ENCODE measurements at places on chromosomes 11 and 22. TPM values are rescaled to one million over a fixed set of nuclear protein-coding genes. Genes with fewer than 3 reads are reported as not detected.

KRTAP5-1 gene
- total RNA-seq = not detected

NCAM1 gene
- total RNA-seq = 59.5 TPM

FOLR3 gene
- not detected for total RNA-seq

MSANTD2 gene
- total RNA-seq = 4.4 TPM

PIH1D2 gene
- 3.7 TPM for total RNA-seq

JHY gene
- 0.97 TPM for total RNA-seq

INS gene
- not detected for total RNA-seq

OR2AG1 gene
- total RNA-seq = not detected

OR51I1 gene
- total RNA-seq = not detected

DEPDC7 gene
- 0.61 TPM for total RNA-seq

UBQLN3 gene
- 0.25 TPM for total RNA-seq

GDPD5 gene
- 17.8 TPM for total RNA-seq

GLYATL2 gene
- not detected for total RNA-seq

- DNase-seq = peak; percentile 92
Observed at GRCh38 chr11:95150956-95151684, 61.5 kb downstream of the ENDOD1 start.

GRCh38 chr22:22776121-22776520, 111.5 kb upstream of the IGLL5 start:
- DNase-seq = no peak

GRCh38 chr11:37484298-37484697, 886.3 kb upstream of the RAG2 start:
- no peak for DNase-seq

DNA sequence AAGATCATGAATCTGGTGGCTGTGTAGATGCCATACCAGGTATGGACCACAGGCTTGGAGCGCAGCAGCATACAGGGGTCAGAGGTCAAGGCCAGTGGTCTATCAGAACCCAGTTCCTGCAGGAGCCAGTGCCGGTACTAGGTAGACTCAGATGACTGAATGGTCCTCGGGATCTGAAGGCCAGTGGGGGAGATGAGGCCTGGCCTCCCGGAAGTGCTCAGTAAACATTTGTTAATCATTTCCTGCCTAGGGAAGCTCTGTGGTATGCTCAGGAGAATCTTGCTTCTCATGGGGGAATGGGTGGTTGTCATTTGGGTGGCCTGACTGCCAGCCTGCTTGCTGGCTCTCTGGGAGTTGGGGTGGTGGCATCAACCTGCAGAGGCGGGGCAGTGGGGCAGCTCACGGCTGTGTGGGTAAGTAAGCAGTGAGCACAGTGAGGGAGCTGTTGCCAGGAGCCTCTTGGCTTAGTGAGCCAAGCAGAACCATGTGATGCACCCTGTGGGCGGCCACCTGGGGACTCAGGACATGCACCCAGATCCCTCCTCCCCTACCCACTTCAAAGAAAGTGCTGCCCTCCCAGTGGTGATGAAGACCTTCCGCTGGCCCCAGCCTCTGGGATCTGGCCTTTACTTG, 33.0 kb downstream of the PTPRJ start:
- DNase-seq = no peak

DNA sequence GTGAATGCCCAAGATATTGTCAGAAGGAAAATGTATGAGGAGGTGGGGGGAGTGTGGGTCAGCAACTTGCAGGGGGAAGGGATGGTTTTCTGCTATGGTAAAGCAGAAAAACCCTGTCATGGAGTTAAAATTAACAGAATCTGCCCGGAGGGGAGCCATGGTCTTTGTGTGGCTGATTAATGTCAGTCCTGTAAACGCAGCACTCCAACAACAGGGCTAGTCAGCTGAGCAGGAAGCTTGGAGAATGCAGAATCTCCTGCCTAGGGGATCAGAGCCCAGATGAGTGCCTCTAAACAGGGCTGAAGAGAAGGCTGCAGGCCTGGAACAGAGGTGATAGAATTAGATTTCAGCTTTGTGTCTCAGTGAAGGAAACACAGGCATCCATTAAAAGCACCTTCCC, 140.9 kb upstream of the MTNR1B start:
- DNase-seq = no peak

DNA sequence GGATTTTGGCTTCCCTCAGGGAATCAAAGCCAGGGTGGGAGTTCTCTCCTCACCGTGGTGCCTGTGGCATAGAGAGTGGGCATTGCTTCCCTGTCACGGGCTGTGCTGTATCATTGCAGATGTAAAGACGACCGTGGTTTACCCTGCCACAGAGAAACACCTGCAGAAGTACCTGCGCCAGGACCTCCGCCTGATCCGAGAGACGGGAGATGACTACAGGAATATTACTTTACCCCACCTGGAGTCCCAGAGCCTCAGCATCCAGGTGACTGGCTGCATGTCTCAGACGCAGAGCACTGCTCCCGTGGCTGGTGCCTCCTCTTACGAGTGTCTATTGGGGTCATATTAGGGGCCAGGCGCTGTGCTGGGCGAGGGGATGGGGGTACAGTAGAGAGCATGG, 24.2 kb upstream of the ST3GAL4 start:
- no peak for DNase-seq

- no peak for DNase-seq
Observed at GRCh38 chr22:46657996-46658947, 38.1 kb downstream of the GRAMD4 start.

GRCh38 chr22:24985826-24986214, 33.3 kb downstream of the KIAA1671 start:
- peak; percentile 93 for DNase-seq

DNA sequence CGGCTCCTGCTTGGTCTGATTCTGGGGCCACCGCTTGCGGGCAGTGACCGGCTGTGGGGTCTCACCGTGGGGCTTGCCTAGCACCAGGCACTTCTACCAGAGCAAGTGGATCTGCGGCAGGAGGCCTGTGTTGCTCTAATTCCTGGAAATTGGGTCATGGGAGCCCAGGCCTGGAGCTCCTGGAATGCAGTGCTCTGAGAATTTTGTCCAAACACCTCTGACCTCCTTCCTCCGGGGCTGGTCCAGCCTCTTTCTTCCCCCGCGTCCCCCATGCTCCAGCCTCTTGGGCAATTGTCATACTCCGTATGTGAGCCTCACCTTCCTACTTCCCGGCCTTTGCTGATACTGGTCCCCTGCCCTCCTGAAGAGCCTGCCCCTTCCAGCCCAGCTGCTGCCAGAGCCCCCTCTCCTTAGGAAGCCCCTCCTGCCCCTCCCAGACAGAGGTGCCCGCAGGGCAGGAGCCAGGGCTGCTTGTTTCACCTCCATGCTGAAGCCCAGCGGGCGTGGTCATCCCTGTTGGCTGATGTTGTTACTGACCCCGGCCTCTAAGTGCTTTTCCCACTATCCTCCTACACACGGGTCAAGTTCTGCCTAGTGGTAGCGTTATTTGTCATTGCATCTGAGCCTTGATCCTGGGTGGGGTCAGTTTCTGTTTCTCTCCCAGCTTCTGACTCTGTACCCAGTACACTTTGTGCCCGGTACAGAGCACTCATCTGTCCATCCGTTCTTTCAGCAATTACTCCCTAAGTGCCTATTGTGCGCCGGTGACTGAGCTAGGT, 9.6 kb downstream of the MGAT3 start:
- DNase-seq = no peak

DNA sequence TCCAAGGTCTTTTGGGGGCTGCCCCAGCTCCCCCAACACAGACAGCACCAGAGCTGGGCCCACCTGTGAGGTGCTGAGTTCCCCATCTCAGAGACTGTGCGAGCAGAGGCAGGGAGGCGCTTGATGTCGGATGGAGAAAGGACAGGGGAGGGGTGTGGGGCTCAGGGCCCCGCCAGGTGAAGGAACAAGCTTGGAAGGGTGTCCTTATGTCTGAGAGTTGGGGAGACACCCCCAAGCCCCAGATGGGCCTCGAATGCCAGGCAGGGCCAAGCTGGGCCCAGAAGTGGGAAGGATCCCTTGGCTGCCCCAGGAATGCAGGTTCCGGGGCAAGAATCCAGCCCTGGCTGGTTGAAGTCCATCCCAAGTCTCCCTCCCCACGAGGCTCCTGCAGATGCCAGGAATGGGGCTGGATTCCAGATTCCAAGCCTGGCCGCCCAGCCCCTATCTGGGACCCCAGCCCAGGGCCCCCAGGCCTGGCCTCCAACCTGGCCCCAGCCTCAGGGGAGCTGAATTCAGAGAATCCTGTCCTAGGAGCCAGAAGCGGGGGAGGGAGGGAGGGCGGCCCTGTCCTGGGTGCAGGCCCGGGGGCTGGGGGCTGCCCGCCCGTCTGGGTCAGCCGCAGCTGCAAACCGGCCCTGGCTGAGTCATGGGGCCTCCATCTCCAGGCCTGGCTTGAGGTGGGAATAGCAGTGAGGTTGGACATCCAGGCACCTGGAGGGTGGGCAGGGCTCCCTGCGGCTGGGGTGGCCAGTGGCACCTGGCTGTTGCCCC, 50.9 kb downstream of the CDKN1C start:
- no peak for DNase-seq

DNA sequence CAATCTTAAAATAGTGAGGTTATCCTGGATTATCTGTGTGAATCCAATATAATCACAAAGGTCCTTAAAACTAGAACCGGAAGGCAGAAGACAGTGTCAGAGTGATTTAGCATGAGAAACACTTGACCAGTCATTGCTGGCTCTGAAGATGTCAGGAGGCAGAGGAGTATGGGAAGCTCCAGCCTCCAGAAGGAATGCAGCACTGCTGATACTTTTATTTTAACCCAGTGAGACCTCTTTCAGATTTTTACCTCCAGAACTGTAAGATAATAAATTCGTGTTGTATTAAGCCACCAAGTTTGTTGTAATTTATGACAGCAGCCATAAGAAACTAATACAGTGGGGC, 134.4 kb upstream of the ZC3H12C start:
- no peak for DNase-seq

DNA sequence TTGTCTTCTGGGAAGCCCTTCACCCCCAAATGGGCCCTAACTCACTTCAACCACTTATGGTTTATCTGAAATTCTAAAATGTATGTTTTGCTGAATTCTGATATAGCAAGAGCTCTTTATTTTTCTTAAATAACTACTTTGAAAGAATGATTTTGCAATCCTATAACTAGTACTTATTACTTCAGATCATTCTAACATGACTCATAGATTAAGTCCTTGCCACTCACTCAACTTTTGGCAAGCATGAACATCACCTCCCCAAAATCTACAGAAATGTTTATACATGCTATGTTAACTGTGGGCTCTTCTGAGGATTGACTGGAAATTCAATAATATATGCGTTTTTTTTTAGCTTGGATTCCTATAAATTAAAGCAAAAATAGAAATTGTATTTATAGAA, 367.4 kb upstream of the FAT3 start:
- DNase-seq = no peak

- no peak for DNase-seq
Observed at GRCh38 chr11:46270684-46271083, 6.8 kb upstream of the CREB3L1 start.

- DNase-seq = no peak
Observed at GRCh38 chr11:86360775-86361395, 13.8 kb upstream of the CCDC81 start.

GRCh38 chr11:2783536-2784082, 83.8 kb upstream of the KCNQ1OT1 start:
- DNase-seq = no peak

DNA sequence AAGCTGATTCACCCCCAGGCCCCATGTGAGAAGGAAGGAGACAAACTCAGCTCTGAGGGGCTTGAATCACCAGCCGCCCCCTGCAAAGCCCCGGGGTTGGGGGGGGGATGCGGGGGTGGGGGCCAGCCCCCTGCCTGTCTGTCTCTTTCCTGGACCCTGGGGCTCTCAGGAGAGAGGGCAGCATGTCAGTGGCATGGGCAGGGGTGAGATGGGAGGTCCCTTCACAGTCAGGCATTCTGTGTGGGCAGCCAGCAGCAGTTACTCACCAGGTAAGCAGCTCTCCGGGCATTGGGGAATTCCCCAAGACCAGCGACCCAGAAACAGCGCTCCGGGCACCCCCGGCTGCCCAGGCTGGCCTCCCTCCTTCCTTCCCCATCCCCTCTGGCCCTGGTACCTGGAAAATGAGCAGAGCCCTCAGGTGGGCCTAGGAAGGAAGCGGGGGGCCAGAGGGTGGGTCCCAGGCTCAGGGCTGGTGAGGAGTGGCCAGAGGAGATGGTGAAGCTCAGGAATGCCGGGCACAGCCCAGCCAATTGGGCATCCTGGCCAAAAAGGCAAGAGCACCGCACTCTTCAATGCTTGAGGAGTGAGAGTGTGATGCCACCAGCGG, 4.2 kb upstream of the LIF start:
- DNase-seq = no peak

GRCh38 chr22:46750863-46751443, 11.5 kb upstream of the TBC1D22A start:
- no peak for DNase-seq

- no peak for DNase-seq
Observed at GRCh38 chr22:42262964-42263363, 7.5 kb downstream of the TCF20 start.

GRCh38 chr22:46064228-46064965, 85.9 kb upstream of the PPARA start:
- DNase-seq = no peak

DNA sequence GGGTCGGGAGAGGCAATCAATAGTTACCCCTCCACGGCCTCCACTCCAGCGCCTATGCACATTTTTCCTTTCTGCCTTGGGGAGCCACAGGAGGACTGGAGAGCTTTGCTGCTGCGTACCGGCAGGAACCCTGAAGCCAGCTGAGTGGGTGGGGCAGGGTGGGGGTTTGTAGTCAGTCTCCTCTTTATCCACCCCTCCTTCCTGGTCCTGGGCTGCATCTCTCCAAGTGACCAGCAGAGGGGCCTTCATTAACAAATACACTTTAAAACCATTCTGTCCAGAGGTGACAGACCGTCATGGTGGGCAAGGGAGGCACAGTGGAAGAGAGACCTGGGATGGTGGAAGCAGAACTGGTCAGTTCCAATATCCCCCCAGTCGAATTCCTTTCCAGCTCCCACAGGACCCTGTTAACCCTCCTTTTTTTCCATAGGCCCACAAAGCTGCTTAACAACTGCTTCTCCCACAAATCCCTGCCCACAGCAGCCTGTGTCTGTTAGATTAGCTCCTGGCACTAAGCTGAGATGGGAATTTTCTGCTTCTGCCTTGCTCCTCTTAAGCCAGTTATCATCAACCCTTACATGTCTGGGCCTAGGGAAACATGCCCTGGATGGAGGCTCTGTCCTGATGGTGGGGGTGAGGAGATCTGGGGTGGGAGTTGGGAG, 3.9 kb upstream of the ABCG4 start:
- DNase-seq = peak; percentile 57

DNA sequence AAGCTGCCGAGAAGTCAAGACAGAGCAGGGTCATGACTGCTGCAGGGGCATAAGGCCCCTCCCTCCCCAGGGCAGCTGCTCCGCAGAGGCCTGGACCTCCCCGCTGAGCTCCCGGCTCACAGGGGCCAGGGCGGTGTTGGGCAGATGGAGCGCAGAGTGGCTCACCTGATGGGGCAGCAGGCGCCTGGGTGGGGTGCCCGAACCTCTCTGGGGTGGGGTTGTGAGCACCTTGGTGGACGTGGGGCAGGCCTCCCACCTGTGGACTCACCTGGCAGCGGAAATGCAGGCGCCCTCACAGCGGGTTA, 22.9 kb downstream of the MUC6 start:
- no peak for DNase-seq

Data from adrenal gland (tissue), 19 donors.